D341Med (cell line): ENCODE measurements at places on chromosomes 2 and 18.

GRCh38 chr2:229422063-229422462 is 151.0 kb upstream of the PID1 start:
- DNase-seq, result no peak

DNA sequence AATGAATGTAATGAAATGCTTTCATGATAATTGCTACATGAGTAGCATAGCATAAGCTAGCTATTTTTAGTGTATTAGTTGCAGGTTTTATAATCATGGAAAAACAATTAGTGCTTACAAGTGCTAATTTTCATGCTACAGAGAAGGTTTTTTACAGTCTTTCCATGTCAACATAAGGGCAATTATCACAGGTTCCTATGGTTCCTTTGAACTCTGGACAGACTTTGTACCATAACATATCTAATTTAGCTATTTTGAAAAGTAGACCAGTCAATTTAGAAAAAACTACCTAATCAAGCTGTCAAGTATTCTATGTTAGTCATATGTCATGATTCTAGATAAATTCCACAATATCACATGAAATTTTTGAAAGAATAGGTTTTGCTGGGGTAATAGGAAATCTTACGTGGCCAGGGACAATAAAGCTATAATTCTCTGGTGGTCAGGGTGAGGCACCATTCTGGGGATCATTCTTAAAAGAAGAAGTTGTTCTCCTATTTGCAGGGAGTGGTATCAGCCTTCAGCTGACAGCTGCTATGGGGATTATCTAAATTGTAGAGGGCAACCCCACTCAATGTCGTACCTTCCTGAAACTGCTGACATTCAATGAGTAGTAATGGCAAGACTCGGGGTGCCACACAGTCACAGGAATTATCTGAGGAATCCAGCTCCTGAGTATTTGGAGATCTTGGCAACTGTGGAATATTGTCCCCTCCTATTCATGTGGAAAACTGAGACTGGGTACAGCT is 724.0 kb upstream of the LINC00305 start:
- DNase-seq, result no peak

DNA sequence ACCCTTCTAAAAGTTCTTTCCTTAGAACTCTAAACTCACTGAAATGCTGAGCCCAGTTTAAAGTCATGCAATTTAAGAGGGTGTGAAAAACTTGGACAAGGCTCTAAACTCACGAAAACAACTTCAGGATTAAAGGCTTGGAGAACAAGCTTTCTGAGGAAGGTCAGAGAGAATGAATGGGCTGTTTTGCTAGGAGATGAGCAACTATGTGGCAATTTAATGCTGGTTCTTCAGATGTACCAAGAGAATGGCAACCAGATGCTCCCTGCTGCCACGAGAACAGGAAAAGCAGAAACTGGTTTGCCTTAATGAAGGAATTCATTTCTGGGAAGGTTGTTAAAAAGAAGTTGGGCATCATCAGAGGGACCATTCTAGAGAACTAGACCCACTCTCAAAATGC is 77.8 kb upstream of the PMAIP1 start:
- no peak for DNase-seq

GRCh38 chr18:25349926-25350487 is 2.0 kb downstream of the ZNF521 start:
- peak; percentile 51 for DNase-seq

GRCh38 chr2:106694964-106695470 is 190.9 kb downstream of the ST6GAL2 start:
- DNase-seq, result no peak

GRCh38 chr18:37430357-37431076 is 135.1 kb downstream of the CELF4 start:
- DNase-seq, result peak; percentile 77

- no peak for DNase-seq
These were observed 29.0 kb upstream of the SLC35F6 start for GRCh38 chr2:26735097-26735496.

DNA sequence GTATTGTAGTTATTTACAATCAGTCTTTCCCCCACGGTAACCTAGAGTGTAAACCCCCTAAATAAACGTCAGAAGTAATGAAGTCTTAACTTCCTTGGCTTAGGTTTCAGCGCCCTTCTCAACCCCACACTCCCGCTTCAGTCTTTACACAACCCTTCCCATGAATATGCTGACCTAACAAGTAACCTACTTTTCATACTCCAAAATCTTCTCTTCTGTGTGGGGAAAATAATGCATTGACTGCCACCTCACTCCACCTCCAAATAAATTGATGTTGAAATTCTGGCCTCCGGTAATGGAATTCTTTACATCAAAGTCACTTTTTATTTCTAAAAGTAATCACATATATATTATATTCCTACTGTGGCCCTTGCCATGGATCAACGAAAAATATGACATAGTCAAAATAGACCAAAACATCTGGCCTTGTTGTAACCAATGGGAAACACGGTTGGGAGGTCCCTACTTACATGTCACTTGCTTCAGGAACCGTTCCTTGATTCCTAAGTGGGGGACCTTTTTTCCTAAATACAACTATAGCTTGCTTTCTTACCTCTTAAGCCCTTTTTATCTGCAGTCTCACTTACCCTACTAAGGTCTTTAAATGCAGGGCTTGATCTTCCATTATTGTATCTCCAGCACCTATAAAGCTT is 961 bp downstream of the GEN1 start:
- DNase-seq, result no peak

DNA sequence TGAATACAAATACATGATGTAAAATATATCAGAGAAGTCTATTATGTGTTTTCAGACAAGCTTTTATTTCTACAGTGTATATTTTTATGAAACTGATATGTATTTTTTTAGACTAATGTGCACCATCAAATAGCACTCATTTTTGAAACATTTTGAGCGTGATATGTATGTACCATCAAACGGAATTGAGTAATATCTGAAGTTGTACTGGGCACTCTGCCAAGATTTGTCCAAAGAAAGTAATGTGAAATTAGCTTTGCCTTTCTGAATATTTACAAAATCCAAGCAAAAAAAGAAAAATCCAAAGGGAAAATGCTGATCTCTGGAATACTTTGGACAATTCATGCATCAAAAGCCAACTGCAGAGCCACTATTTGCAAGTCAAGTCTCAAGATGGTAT is 972.0 kb downstream of the DPP10 start:
- no peak for DNase-seq

DNA sequence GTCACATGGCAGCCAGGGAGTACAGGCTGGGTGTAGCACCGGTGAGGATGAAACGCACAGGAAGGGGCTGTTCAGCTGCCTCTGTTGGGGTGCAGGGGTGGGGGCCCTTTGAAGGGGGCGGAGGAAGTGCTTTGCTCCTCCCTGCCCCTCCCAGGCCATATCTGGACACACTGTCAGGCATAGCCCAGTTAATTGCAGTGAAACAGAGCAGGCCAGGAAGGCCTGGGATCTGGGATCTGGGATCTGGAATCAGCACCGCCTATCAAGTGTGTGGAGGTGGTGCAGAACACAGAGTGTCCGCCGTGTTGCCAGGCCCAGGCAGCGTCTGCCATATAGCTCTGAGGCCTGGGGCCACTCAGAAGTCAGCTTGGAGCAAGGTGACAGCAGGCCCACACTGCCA is 119.3 kb upstream of the MSH2 start:
- DNase-seq, result no peak

GRCh38 chr2:145789636-145790035 is 1269.7 kb upstream of the ZEB2 start:
- DNase-seq, result no peak

DNA sequence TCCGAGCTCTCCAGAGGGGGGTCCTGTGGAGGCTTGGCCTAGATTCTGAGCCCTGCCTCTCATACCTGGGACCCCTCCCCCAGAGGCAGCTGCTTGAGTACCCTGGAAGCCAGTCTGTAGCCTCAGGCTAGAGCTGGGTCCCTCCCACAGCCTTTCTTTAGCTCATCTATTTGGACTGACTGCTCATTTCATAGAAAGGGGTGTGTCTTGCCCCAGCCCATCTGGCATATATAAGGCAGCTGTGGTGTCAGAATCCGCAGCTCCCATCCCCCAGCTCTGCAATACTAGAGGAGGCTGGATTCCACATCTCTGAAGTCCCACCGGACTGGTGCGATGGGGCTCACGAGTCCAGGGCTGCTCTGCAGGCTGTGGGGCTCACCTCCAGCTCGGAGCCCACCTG is 26.1 kb downstream of the MPHOSPH10 start:
- no peak for DNase-seq

DNA sequence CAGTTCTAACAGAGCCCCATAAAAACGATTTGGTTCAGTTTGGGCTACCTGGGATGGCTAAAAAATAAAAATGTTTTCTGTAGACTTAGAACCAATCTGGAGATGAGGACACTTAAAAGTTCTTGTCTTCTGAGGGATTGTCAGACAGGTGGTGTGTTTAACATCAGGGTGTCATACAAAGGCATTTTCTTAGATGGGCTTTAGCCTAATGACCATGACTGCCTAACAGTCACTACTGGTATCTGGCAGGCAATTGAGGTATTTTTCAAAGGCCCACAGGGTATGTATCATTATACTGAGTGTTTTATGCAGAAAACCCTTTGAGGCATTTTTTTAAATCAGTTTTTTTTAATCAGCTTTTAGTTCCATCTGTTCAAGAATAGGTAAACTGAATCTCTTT is 341.4 kb downstream of the PARD3B start:
- DNase-seq, result no peak
